ENCODE measurements at places on chromosomes 12 and 14.
A peak's percentile ranks its signal among the peaks of the same experiment; 100 is the strongest.

- no peak for DNase-seq
Observed at GRCh38 chr12:28021704-28022103, 49.2 kb upstream of the PTHLH start.

GRCh38 chr14:23694949-23695663 is 58.9 kb downstream of the DHRS2 start:
- DNase-seq = no peak

- no peak for DNase-seq
Observed at GRCh38 chr12:5623411-5623810, 191.5 kb downstream of the NTF3 start.

DNA sequence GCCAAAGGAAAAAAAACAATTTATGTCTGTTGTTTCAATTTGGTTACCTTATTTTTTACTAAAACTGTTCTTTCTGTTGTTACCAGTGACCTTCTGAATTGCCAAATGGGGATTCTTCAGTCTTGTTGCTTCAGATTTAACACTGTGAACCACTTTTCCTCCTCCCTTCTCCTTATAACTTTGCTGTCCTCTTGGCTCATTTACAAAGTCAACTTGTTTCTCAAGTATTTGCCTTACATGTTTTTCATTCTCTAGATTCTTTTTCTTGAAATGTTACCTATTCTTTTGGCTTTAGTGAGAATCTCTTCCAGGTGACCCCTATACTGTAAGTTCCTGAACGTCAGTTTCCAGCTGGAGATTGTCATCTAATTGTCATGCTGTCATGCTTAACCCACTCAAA is 19.4 kb downstream of the FUT8 start:
- no peak for DNase-seq

GRCh38 chr12:58386136-58386535 is 444.8 kb downstream of the ATP23 start:
- DNase-seq = no peak

DNA sequence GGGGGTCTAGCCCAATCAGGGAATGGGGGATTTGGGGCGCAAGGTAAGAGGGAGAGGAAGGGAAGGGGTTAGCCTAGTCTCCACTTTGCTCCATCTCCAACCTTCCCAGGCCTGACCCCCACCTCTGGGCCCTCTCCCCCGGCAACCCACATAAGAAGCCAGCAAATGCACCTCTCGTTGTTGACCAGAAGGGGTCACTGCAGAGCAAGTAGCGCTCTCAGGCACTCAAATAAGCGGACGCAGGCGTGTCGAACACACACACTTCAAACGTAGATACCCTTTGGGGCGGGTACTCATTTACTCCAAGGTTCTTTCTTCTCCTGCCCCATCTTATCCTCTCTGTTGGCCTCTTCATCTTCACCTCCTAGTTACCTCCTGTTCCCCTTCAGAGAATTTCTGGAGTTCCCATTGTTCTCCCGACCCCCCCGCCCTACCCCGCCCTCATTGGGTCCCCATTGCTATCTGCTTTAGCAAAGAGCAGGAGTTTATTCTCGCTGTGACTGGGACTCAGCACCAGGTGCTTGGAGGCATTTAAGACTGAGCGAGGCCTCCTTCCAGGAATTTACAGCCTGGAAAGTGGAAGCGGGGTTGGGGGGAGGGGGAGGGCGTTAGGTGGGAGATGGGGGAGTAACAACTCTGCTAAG is 1.5 kb upstream of the SRRM4 start:
- DNase-seq = peak; percentile 6

GRCh38 chr14:105223770-105224544 is 24.4 kb upstream of the BTBD6 start:
- DNase-seq = no peak

DNA sequence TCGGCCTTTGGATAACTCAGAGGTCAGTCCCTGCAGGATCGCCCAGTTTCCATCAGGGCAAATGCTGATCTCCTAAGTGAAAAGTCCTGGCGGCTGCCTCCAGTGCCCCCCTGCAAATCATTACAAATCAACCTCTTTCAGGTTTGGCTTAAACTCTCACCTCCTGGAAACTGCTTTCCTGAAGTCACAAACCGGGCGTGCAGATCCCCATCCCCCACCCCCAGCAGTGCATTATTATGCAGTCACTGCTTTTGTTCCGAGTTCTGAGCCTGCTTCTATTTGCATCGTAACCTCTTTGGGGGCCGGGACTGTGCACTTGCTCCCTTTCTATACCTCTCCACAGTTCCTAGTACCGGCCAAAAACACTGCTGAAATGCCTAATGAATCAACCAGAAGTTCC is at the start of gene USP44:
TSS of gene USP44 (minus strand) at position 172 of the 400 bp plus-strand sequence. CDS start 17,220 bp downstream, outside the sequence.
- DNase-seq = no peak

DNA sequence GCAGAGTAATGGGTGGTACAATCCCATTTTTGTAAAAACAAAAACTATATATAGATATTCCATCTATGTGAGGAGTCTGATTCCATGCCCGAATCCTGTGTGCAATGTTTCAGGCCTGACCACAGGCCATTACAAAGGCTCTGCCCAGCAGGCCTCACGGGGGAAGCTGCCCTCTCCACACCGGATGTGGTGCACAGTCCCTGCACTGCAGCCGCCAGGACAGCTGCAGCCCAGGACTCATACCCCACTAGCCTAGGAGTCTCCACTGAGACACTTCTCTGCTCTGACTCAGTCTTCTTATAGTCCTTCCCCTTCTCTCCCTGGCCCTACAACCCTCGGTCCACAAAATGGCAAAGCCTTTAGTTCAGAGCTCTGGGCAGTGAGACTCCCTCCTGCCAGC is 190.4 kb downstream of the PPM1H start:
- DNase-seq = no peak

DNA sequence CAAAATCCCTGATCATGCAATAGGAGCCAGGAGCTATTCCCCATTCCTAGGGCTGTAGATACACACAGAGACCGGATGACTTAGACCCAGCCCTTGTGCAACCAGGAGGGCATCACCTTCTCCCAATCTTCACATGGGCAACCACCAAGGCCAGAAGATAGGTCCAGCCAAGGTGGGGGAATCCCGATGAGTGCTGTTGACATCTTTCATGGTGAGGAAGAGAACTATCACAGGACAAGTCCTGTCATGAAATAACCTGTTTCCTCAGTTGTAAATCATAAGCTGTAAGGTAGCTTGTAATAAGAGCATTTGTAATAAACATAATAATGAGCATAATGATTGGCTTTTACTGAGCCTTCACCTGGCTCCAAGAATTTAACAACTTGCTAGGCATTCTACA is 89.5 kb downstream of the GCH1 start:
- DNase-seq = no peak

DNA sequence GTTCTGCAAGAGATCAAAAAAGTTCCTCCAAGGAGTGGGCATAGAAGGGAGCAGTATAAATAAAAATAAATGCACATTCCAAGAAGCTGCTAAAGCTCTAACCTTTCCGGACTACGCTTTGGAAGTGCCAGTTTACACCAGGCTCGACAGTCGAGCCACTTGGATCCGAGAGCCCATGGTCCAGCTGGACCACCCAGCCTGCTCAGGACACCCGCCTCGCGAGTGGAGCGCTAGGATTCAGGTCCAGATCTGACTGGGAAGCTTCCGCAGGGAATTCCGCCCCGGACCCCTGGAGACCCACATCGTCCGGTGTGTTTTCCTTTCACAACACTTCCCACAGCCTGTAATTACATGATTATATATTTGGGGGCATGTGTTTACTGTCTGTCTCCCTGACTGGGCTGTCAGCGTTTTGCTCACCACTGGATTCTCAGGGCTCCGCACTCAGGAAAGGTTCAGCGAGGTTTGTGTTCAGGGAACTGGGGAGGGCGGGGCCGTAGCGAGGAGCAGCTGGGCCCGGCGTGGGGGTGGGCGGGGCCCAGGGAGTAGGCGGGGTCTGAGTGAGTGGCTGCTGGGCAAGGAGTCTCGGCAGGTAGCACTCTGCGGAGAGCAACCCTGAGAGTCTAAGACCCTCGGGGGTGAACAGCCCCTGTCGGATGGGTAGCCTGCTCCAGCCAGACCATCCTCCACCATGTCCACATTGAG is 52.3 kb upstream of the TMEM263 start:
- no peak for DNase-seq

GRCh38 chr12:9256758-9257405 is 48.7 kb upstream of the PZP start:
- no peak for DNase-seq

GRCh38 chr12:80648881-80649280 is 58.6 kb upstream of the MYF6 start:
- DNase-seq = no peak

DNA sequence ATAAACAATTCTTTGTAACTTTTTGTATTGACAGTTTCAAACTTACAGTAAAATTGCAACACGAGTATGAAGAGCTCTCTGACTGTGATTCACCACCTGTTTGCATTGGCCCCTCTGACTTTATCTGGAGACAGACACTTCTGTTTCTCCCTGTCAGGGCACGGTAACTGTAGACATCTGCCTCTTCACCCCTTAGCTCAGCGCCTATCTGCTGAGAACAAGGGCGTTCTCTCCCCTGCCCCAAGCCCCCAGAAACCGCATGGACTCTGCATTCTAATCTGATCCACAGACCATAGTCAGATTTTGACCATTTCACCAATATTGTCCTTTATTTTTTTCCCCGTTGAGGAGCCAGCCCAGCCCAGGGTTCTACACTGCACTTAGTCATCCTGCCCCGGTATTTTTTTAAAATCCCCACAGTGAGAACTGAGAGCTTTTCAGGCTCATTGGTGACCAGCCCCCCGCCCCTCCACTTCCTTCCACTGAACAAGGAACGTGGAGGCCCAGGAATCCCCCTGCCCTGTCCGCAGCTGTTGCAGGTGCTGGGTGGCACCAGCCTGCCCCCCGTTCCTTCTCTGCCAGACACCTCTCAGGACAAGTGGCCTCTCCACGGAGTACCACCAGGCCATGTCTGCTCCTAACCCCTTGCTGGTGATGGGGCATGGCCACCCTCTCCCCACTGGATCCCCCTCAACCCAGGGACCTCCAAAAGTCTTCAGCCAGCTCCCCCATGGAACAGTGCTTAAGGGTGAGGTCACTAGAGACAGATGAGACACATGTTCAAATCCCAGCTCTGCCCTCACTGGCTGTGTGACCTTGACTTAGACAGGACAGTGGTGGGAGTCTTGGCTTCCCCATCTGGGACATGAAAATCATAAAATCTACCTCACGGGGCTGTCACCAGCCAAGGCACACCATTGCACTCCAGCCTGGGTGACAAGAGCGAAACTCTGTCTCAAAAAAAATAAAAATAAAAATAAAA is 11.2 kb downstream of the RHOF start:
- DNase-seq = no peak

DNA sequence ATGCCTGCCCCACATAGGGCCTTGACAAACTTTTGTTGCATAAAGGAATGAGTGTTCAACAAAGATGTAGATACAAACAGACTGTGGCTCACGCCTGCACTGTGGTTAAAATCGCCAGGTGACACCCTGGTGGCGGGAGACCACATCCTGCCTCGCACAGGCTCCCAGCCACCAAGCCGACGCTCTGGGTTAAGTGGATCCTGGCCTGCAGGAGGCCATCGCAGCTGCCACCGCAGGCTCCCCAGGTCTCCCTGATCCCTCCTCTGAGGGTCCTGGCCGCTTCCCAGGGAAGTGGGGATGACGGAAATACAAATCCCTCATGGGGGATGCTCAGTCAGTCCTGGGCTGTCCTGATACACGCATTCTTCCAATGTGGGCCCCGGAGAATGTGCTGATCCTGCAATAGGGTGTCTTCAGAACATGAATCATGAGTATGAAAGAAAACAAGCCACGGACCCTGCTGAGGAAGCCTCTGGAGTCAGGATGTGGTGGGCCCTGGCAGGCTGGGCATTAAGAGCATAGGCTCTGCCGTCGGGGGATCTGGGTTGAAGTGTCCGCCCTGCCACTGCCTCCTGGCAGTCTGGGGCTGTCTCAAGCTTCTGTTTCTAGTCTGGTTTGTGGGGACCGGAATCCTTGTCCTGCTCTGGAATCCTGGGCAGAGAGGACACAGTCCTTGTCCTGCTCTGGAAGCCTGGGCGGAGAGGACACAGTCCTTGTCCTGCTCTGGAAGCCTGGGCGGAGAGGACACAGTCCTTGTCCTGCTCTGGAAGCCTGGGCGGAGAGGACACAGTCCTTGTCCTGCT is 53.5 kb upstream of the BEGAIN start:
- DNase-seq = no peak

- no peak for DNase-seq
Observed at GRCh38 chr12:27057543-27057942, 24.8 kb downstream of the C12orf71 start.

DNA sequence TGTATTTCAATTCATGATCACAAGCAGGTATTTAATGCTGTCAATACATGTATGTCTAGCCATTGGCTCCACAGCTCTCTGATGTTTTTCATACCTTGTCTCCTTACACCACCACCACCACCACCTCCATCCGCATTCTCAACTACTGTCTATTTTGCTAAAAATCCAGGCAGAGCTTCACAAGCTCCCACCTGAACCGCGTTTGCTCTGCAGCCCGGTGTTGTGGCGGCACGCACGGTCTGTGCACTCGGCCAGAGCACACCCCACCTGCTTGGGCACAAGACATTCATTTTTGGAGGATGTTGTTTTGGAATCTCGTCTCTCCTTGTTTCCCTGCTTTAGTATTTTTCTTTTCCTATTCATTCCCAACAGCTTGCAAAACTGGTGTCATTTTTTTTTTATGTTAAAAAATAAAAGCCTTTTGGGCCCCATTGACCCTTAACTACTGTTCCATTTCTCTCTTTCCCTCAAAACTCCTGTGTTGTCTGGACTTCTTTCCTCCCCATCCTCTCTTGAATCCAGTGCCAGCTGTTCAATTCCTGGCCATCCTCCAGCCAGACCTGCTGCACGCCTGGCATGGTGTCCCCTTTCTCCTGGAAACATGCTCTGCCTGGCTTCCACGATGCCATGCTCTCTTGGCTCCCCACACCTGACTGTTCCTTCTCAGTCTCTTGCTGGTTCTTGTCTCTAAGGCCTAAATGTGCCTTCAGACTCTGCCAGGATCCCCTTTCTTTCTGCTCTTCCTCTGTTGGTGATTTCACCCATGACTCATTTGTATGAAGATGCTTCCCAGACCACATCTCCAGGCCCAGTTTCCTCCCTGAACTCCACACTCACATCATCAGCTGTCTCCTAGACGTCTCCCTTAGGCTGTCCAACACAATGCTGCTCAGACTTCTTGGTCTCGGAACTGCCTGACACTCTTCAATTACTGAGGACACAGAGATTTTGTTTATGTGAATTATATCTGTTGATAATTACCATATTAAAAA is 37.9 kb downstream of the PIWIL1 start:
- DNase-seq = no peak

GRCh38 chr14:86935241-86935885 is 1057.6 kb downstream of the GALC start:
- DNase-seq = no peak

GRCh38 chr12:132597333-132598316 is 12.8 kb downstream of the LRCOL1 start:
- no peak for DNase-seq

All from hippocampal formation (tissue), 2 donors.